ENCODE measurements at places on chromosomes 6 and 20. TPM values are rescaled to one million over a fixed set of nuclear protein-coding genes. Genes with fewer than 3 reads are reported as not detected.

DNA sequence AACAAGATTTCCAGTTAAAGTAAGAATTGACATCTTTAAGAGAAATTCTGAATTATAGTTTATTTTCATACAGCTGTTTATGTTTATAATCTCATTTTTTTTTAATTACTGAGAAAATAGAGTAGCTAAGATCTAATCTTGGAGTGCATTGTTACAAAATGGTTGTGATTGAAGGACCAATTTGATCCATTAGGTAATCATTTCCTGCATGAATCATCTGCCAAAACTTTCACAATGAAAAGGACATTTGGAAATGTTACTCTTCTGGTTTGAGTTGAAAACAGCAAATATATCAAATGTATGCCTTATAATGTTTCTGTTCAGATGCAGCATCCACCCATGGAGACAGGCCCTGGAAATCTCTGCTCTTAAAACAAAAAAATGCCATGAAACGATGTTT is 19.0 kb downstream of the TUBB2A start:
- DNase-seq: no peak

DNA sequence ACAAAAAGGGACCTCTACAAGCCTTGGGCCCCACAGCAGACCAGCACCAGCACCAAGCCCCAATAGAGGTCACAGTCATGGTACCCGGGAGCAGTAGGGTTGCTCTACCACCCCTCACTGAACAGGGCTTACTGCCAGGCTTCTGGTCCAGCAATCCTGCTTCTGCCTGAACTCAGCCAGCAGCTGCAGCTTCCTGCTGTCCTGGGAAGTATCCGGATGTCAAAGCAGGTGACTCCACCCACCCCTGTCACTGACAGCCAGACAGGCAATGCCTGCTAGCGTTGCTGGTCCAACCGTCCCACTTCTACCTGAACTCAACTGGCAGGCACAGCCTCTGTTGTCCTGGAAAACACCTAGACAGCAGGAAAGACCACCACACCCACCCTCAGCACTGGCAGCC is 47.0 kb upstream of the PCSK2 start:
- no peak for DNase-seq

Gene KCNB1
- total RNA-seq: 3.5 TPM

GRCh38 chr6:71979911-71980310 is 93.6 kb downstream of the RIMS1 start:
- DNase-seq: no peak

Gene NKX2-4
- total RNA-seq: not detected

DNA sequence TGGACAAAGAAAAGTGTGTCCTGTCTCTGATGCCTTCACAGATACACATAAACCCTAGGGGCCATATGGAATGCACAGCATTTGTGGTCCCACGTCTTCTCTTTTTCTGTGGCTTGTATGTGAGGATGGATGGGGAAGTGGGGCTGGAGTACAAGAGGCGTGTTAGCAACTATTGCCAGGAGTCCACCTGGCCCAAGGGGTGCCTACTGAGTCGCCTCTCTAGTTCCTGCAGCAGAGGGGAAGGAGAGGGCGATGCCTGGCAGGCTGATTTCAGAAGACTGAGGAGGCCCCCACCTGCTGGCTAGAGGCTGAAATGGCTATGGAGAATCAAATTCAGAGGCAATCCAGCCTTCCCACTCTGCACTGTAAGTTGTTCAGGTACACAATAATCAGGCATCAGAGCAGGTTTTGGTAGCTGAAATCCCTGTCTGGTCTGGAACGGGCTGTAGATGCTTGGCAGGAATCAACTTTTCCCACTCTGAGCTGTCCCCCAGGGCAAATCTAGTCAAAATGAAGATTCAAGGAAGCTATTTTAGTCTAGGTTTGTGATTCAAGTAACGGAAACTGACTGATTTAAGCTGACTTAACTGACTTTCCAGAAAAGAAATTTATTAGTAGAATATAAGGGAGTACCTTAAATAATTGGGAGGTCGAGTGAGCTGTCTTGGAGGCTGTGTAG is 14.9 kb upstream of the PPARD start:
- DNase-seq: no peak

DNA sequence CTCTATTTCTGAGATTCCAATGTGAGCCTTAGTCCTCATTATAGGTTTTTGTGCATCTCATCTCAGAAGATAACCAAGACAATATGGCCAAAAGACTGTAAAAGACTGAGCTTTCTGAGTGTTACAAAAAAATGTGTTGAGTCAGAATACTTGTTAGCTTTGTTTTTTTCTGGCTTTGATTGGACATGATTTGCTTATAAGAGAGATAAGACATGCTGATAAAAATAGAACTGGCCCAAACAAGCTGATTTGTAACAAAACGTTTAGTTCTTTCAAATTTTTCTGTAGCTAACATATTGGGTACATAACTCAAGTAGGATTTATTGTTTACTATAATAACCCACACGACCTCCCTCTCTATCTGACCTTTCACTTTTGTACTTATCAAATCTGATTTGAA is 32.9 kb downstream of the FILIP1 start:
- DNase-seq: no peak

Gene HUS1B
- 2.2 TPM for total RNA-seq

DNA sequence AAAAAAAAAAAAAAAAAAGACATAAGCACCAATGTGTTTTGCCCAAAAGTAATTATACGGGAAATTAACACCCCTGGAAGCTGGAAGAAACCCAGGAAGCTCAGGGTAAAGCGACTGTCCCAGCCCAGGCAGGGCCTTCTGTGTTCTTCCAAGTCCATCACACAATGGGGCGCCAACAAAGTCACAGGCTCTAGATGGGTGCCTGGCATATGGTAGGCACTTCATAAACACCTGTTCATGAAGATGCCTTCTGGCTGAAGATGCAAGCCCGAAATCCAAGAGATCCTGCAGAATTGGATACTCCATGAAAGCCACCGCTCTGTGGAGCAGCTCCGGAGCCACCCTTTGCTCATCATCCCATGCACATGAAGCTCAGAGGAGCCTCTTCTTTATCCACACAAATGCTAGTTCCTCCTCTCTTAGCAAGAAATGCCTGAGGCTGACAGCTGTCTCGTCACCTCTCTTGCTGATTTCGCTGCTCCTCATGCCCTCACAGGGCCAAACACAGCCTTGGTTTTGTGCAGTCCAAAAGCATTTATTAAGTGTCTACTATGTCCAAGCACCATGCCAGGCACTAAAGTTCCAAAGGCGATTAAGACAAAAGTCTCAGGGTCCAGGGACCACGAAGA is 76.6 kb downstream of the TRERF1 start:
- DNase-seq: no peak

- no peak for DNase-seq
These were observed 31.2 kb upstream of the CCND3 start for GRCh38 chr6:41972826-41973225.
